ENCODE measurements at places on chromosomes 2 and 18.

- no peak for DNase-seq
These were observed 1245.7 kb upstream of the LRRTM1 start for GRCh38 chr2:81550277-81550676.

- no peak for DNase-seq
These were observed 318.1 kb downstream of the NBAS start for GRCh38 chr2:15242936-15243461.

DNA sequence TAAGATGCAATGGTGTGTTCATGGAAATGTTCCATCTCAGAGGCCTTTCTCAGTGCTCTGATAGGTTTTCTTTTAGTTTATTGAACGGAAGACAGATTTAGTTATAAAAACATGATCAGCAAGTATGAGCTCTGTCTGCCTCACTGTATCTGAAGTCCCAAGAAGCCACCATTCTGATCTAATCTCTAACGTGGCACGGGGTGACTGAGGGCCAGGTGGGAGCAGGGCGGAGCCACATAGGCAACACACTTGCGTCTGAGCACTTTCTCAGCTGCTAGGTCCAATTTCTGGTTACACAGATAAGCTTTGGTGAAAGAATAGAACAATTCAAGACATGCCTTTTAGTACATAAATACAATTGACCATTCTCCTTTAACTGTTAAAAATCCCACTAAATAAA, 60.4 kb downstream of the SNTG2 start:
- no peak for DNase-seq

- DNase-seq: no peak
These were observed 148.9 kb downstream of the RNF152 start for GRCh38 chr18:61743775-61744531.

GRCh38 chr2:235382179-235382578, 111.7 kb upstream of the AGAP1 start:
- DNase-seq: no peak

- DNase-seq: no peak
These were observed 70.0 kb downstream of the SCG2 start for GRCh38 chr2:223532161-223532560.

DNA sequence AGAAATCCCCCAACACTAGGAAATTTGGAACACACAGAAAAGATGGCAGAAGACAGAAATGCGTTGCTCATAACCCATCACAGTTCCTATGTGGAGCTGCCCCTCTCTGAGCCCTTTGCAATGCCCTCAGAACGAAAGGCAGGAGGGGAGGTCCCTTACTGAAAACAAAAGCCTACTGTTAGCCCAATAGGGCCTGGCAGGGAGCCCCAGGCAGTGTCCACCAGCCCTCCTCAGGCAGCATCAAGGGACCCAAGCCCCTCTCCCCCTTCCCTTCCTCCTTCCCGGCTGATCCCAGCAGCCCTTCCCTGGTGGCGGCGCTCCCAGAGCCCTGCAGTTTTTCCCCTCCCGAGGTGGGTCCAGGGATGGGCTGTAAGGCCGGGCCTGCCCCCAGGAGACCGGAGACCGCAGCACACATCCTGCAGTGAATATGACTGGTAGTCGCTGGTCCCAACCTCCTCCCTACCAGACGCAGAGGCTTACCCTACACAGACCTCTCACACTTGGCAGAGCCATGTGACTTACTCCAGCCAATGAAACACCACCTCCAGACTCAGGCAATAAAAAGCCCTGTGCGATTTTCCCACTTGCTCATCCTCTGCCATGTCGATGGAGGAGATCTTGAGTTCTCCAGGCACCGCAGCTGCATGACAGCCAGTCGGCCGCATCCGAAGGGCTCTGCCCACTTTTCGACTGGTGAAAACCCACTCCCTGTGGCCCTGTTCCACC, 19.4 kb upstream of the DUSP2 start:
- DNase-seq: peak; percentile 31

DNA sequence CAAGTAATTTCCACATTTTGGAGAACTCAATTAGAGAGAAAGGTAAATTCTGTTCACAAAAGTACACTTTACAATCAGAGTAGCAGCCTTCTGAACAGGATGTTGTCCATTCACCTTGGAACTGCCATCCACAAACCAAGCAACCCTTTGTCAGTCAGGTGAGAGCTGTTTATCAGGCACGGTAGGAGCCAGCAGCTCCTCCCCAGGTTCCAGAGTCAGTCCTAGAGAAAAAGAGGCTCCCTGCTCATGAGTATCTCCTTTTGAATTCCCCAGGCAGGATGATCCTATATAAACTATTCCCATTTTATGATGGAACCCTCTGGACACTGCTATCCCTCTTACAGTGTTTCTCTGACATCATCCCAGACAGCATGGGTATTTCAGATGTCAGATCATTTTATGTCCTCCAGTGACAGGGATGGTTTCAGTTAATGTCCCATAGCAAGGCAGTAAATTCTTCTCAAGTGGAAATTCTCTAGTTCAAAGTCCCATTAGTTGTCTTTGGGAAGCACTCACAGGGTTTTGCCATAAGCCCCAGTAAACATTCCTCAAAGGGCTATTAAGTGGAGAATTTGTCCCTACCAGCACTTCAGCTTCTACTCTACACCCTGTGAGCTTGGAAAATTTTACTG, 34.5 kb upstream of the CSRNP3 start:
- DNase-seq: no peak

- DNase-seq: no peak
These were observed 202.1 kb downstream of the ANKRD30B start for GRCh38 chr18:14949800-14950664.

GRCh38 chr18:33838054-33838453, 260.0 kb downstream of the ASXL3 start:
- no peak for DNase-seq

GRCh38 chr2:98578231-98578630, 30.1 kb downstream of the COA5 start:
- DNase-seq: no peak

GRCh38 chr2:238302751-238303150, 14.3 kb upstream of the PER2 start:
- no peak for DNase-seq

DNA sequence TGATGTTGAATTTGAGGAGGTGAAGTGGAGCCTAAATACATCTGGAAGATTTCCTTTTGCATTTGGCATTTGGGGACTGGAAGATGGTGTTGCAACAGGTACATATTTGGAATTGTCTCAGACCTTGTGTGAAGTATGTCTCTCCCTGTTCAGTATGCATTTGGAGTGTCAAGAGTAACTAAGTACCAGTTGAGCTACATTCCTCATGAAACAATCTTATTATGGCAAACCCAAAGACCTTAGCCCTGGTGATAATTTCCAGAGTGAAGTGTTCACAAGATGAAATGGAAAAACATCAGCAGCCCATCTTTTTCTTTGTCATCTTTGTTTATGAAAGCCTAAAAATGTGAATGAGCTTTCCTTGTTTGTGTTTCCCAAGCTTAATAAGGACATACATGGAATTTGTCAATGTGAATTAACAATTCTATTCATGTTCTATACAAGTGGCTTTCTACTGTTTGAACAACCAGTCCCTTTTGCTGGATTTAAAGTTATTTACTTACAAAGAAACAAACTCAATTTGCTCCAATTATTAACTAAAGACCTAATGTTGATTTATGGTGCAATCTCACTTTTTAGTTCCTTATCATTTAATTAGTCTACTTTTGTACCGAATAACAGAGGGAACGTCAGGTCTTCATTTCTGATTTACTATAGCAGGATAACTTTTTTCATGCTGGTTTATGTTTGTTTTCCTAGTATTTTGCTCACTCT, 42.1 kb upstream of the PPP1R1C start:
- DNase-seq: no peak

DNA sequence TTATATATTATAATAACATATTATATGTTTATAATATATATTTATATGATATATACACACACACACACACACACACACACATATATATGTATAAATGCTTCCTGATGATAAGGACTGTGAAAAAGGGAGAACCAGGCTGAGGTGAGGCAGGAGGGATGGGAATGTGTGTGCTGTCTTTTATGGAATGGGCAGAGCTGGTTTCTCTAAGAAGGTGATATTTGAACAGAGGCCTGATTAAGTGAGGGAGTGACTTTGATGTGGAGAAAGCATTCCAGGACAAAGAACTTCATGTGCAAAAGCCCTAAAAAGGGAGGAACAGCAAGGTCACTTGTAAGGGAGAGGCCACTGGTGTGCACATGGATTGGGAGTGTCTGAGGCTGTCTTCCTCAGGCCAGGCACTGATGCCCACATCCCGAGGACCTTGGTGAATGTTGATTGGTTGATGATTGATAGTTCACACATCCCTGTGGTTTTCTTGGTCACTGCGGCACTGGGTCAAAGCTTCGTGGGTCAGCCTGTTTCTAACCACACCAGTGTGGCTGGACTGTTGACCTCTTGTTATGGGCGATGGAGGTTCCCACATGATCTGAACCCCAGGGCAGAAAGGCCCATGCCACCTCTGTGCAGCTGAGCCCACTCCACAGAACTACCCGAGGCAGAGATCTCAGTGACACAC, 196.9 kb downstream of the MYCN start:
- DNase-seq: no peak

- DNase-seq: peak; percentile 72
These were observed at the start of gene EPB41L5 for GRCh38 chr2:120012771-120013596. TSS of gene EPB41L5 (plus strand) at chr2:120013077. CDS start at chr2:120019085, 6,008 bp downstream.
